Stimulated activated CD4-positive, alpha-beta T cell treated with anti-CD3 and anti-CD28 coated beads, TNF-alpha, amount 100 ng/mL, for 1 hour (primary cell): ENCODE measurements at places on chromosomes 6 and 20.

GRCh38 chr20:49539481-49540231 is 28.3 kb downstream of the PTGIS start:
- DNase-seq, result no peak

- no peak for DNase-seq
Measured at GRCh38 chr6:162270966-162271365, 456.6 kb downstream of the PRKN start.

DNA sequence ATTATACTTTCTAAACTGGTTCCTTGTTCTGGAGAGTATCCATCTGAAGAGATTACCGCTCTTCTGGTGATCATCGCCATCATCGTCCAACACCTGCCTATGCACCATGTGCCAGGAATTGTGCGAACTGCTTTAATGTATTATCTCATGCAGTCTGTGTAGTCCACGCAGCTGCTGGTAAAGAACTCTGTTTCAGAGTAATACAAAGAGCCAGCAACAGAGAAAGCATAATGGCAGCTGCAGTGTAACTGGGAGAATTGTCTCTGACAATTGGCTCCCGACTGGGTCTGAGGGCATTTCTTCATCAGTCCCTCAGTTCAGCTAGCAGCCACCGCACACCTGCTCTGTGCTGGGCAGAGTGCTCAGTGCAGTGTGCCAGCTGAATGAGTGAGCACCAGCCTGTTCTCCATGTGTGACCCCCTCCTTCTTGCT is 383.4 kb downstream of the GRIK2 start:
- DNase-seq, result no peak

DNA sequence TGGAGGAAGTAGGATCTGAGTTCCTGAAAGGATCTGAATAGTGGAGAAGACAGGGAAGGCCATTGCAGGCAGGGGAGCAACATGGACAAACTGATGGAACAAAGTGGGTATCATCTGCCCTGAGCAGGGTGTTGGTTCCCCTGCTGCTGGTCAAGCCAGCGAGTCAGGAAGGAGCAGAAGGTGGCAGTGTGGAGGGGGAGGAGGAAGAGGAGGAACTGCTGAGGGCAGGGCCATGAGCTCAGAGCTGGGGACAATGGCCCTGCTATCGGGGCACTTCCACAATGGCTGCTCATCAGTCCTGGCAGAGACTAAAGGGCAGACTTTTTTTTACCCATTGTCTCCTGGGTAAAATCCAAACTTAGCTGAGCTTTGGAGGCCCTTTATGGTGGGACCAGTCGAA is 13.6 kb downstream of the CNBD2 start:
- no peak for DNase-seq

DNA sequence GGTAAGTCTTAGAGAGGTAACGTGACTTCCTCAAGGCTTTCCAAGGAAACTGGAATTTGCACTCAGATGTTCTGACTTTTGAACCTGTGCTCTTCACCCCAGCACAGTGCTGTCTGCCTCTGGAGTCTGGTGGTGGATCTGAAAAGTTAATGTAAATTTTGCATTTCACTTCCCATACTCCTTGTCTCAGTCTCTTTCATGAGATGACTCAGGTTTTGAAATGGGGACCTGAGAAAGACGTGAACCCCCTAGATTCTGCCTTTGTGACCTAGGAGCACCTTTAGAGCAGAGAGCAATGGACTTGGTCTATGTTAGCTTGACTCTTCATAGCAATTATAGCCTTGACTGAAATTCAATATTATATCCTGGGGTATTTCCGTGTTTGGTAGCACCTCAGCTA is 223.0 kb downstream of the QKI start:
- no peak for DNase-seq

DNA sequence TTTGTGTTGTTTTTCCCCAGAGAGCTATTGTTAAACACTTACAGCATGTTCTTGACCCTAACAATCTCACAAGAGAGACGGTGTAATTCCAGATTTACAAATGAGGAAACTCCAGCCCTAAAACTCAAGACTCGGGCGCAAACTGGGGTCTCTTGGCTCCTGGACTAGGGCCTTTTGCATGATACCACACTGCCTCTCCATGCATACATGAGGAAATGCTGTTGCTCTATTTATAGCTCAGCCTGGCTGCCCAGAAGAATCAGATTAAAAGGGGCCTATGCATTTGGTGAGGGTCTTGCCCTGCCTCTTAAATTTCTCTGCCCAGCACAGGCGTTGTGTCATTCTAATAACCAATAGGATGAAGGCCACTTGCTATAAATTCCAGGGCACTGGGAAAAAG is 30.5 kb upstream of the SNRPB2 start:
- DNase-seq, result no peak

DNA sequence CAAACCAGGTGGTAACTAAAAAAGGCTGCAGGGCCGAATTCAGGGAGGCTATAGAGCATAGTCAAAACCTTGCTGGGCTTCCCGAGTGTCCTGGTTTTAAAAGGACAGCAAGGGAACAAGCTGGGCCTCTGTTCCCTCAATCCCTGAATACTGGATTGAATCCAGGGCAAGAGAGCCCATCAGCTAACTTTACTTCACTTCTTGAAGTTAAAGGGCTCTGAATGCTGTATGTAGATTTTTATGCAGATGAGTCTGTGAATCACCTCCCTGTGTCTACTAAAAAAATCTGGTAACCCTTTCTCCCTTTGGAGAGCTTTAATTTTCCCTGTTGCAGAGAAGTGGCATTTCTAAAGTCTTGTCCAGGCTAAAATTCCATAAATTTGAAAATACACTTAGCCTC is 29.5 kb downstream of the LYRM4 start:
- no peak for DNase-seq

GRCh38 chr6:135183002-135183531 is 2.0 kb downstream of the MYB start:
- DNase-seq, result peak; percentile 61

GRCh38 chr20:57783196-57783595 is 73.4 kb upstream of the PMEPA1 start:
- no peak for DNase-seq

DNA sequence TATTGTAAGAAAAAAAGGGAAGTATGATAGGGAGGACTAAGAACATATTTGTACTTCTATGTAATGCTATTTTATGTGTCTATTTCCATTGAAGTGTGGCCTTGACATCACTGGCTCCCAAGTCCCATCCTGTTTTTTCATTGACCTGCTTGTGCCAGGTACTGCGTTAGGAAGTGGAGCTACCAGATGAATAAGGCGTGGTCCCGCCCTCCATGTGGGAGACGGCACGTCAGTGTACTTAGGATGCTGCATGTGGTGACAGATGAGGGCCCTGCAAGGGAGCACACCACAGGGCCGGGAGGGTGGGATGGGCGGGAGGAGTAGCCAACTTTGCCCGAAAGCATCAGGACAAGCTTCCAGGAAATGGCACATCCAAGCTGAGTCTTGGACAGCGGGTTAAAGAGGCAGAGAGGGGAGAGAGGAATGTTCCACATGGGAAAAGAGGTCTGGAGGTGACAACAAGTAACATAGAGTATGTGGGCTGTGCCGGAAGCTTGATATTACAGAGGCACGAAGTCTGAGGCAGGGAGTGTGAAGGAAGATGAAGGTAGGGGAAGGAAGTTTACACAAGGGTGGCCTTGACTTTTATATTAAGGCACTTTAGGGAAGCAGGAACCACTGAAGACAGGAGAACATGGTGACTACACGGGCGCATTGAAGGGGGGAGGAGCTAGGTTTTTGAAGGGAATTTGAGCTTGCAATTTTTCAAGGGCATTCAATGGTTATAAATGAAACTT is 140.6 kb downstream of the MTHFD1L start:
- DNase-seq, result no peak

DNA sequence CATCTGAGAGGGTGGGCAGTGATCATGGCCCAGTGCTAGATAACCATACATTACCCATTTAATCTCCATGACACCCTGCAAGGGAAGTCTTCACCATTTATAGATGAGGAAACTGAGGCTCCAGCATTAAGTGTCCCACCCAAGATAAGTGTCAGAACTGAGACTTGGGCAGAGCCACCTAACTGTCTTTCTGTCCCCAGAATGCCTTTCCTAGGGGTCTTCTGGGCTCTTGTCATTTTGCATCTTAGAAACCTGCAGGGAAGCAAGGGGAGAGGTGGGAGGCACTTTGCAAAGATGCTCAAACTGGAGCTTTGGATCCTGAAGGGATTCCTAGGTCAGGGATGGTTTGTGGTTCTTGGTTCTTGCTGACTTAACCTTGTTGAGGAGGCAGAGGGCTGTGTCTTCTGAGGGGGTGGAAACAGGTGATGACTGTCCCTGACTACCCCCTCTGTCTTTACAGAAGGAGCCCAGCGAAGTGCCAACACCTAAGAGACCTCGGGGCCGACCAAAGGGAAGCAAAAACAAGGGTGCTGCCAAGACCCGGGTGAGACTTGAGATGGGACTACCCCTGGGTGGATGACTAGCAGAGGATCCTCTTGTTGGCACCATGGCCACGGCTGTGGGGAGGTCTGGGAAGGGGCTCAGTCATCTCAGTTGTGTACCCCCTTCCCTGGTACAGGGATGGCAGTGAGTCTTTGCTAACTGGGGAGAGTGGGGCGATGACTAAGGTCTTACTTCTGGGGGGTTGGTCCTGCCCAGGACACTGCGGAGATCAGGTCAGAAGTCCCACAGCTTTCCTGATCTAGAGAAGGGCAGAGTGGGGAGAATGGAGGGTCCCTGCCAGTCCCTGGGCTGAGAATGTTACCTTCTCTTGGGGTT is 5.8 kb downstream of the HMGA1 start:
- no peak for DNase-seq

DNA sequence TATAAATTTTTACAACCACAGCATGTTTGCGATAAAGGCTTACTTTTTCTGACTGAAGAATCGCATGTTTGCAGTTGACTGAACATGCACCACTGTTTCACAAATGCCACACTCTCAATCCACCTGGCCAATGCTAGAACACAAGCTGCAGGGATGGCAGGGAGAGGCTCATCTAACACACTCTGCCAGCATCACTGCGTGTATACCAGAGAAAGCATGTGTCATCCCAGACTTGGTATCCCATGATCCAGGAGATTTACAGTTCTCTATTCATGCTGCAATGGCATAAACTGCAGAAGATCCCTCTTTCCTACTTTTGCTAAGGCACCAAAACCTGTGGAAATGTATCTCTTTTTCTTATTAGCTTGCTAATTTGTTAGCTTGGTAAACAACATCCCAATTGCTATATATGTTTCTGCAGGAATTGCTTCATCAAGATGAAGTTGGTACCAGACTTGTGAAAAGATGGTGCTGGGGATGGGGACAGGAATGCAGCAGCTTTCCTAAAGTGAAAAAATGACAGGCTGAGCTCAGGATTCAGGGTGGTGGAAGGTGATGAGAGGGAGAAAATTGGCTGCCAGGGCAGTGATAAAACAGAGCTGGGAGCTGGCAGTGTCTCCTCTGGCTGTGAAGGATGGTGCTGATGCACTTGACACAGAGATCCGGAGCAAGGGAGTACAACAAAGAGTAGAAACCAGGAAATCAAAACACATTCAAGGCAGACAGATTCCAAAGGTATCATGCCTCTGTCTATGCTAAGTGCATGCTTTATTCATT is 186.9 kb downstream of the HIVEP2 start:
- DNase-seq, result no peak

GRCh38 chr6:151719070-151719469 is 88.4 kb upstream of the ESR1 start:
- DNase-seq, result no peak

- DNase-seq, result no peak
Measured at GRCh38 chr20:7980332-7981046, 39.1 kb downstream of the TMX4 start.

- DNase-seq, result no peak
Measured at GRCh38 chr6:11848346-11848651, 69.7 kb upstream of the ADTRP start.

GRCh38 chr20:58707770-58708169 is 15.2 kb downstream of the NPEPL1 start:
- DNase-seq, result no peak

DNA sequence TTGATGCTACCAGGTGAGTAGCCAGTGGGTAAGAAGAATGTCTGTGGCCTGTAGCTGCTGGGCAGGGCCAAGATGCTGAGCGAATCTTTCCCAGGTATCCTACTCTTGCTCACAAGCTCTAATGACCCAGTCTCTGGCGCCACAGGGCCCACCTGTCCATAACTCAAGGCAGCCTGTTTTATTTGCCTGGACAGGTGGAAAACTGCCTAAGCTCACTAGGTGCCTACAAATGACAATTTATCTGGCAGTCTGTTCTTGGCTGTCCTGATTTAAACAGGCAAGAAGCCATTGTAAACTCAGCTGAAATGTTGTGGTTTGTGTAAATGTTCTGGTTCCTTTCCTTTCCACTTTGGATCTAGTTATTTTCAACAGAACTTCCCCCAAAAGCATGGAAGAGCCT is 113.3 kb downstream of the TCP11 start:
- no peak for DNase-seq

DNA sequence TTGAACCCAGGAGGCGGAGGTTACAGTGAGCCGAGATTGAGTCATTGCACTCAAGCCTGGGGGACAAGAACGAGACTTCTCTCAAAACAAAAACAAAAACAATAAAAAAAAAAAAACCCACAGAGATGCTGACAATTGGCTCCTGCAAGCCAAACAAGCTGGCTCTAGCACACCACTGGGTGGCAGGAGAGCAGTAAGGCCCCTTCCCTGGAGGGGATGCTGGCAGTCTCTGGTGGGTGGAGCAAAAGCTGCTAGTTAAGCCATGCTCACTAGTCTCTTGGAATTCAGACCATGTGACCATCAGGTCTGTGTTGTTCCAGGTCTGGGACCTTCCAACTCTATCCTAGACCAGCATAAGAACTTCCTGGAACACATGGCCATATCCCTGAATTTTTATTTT is 18.9 kb upstream of the DSN1 start:
- DNase-seq, result no peak

DNA sequence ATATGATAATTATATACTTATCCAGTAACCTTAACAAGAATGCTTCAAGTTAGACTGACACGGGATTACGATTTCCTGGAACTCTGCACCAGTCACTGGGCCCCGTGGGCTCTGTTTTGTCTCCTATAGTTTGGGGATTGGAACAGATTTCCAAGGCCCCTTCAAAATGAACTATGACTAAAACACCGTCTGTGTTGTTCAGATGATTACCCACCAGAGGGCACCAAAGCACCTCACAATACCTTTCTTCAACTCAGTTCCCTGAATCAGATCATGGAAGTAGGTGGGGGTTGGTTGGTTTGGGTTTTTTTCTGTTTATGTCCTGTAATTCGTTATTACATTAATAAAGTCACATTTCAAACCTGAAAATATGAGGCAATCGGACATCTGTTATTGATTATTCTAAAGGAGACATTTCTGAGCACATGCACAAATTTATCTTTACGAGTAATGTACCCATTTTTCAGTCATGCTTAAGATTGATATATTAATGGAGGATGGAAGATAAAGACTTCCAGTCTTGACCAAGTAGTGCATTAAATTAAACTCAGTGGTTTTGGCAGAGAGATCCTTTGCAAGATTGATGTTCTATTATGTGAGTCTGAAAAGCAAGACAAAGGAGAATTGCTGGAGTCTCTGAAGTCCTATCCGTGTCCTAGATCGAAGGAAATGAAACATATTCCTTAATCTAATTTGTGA is 112.0 kb upstream of the COL21A1 start:
- DNase-seq, result peak; percentile 13

DNA sequence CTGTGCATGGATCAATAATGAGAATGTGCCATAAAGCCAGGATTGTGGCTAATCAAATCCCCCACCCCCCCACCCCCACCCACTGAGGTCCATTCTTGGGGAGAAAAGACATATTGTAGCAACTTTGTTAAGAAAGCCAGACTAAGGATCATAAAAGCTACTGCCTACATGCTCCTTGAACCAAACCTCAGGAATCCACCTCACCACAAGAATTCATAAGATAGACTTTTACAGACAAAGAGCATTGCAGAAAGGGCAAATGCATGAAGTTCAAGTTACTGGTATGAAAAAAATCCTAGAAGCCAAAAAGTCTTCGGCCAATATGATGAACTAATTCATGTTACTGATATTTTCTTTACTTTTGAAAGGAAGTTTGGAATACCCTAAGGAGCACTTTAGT is 187.9 kb upstream of the ARID1B start:
- no peak for DNase-seq
